CD8-positive, alpha-beta memory T cell (primary cell): ENCODE measurements at places on chromosomes 6 and 20. TPM values are rescaled to one million over a fixed set of nuclear protein-coding genes. Genes with fewer than 3 reads are reported as not detected.

DNA sequence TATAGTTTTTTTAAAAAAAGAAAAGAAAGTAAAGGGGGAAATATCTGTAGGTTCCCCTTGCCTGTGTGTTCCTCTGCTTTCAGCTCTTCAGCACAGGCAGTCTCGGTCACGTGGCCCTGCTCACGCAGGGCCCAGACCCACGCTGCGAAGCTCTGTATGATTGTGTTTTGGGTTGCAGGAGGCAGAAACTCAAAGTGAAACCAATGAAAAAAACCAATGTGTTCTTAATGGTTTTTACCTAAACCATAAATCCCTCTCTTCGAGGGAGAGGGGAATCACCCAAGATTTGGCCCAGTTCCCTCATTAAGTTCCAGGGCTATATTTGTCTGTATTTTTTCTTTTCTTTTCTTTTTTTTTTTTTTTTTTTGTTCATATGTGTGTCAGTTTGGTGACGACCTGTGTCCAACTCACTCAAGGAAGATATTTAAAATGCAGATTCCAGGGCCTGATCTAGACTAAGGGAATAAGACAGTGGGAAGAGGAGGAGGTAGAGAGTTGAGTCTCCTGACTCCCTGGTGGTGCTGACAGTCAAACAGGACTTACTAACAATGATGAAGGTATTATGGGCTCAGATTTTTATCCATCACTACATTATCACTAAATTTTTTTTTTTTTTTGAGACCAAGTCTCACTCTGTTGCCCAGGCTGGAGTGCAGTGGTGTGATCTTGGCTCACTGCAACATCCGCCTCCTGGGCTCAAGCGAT, 33.8 kb upstream of the RREB1 start:
- peak; percentile 67 for DNase-seq
- H3K27ac ChIP-seq: no peak overlapping the region
- H3K36me3 ChIP-seq: no peaks in the 10 kb centered on the region
- H3K4me3 ChIP-seq: no peak overlapping the region

The PPT2 gene
- 18.8 TPM for total RNA-seq

The ASIP gene
- not detected for total RNA-seq

The PRICKLE4 gene
- not detected for total RNA-seq

DNA sequence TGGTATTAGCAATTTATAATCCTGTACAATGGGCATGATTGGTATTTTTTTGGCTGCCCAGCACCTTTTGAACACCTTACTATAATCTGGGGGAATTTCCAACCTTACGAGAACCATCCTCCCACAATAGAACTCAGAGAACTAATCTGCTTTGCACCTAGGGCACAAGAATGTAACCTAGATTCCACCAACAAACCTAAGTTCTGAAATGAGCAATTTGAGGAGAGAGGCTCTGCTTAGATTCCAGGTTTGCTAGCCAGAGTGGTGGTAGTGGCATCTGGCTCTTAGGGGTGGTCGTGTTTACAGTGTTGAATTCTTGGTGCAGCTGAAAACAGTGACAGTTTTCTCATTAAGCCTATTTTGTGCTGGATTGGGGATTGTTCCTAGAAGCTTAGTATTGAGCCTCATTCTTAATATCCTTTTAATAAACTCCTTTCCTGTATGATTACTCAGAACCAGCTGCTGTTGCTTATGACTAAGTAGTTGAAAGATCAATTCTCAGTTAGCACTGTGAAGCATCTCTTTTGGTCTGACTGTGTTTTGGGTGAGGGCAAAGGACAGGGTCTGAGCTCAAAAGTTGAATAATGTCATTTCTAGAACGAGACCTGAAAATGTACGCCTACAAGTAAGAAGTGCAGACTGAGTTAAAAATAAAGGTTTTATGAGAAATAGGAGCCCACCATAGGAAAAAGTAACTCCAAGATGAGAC, 385.6 kb downstream of the CDKAL1 start:
- no peak overlapping the region for H3K27ac ChIP-seq
- no peak overlapping the region for H3K4me3 ChIP-seq
- H3K4me1 ChIP-seq: no peaks in the 10 kb centered on the region
- H3K27me3 ChIP-seq: no peaks in the 10 kb centered on the region
- DNase-seq: no peak
- H3K36me3 ChIP-seq: no peaks in the 10 kb centered on the region

GRCh38 chr20:1484438-1485116, 6.6 kb downstream of the SIRPB2 start:
- peaks cover 7% of the 10 kb centered on the region for H3K27me3 ChIP-seq
- DNase-seq: no peak
- no peaks in the 10 kb centered on the region for H3K4me1 ChIP-seq
- no peak overlapping the region for H3K27ac ChIP-seq

GRCh38 chr20:57074386-57074785, 192.1 kb downstream of the BMP7 start:
- no peak for DNase-seq
- H3K27ac ChIP-seq: no peak overlapping the region
- no peaks in the 10 kb centered on the region for H3K36me3 ChIP-seq
- no peaks in the 10 kb centered on the region for H3K4me1 ChIP-seq
- peaks cover 3% of the 10 kb centered on the region for H3K27me3 ChIP-seq

- DNase-seq: no peak
- H3K36me3 ChIP-seq: no peaks in the 10 kb centered on the region
- no peaks in the 10 kb centered on the region for H3K4me1 ChIP-seq
- no peak overlapping the region for H3K27ac ChIP-seq
- H3K4me3 ChIP-seq: no peak overlapping the region
- H3K27me3 ChIP-seq: no peaks in the 10 kb centered on the region
Measured at GRCh38 chr6:122651604-122652003, 41.4 kb downstream of the PKIB start.

DNA sequence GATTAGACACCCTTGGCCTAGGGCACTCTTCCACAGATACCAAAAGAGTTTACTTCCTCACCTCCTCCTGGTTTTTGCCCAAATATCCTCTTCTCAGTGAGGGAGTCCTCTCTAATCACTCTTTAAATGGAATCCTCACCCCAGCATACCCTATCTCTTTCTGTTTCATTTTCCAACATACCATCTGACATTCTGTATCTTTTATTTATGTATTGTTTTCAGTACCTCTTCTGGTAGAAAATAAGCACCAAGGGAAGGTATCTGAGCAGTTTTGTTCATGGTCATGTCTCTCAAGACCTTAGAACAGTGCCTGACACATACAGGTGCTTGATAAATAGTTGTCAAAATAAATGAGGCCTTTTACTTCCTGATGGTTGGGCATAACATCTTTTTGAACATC, 55.1 kb downstream of the KIAA0408 start:
- no peak overlapping the region for H3K27ac ChIP-seq
- no peaks in the 10 kb centered on the region for H3K4me1 ChIP-seq
- no peaks in the 10 kb centered on the region for H3K36me3 ChIP-seq

- DNase-seq: no peak
- peaks cover 17% of the 10 kb centered on the region for H3K4me1 ChIP-seq
- no peak overlapping the region for H3K4me3 ChIP-seq
- no peak overlapping the region for H3K27ac ChIP-seq
Measured at GRCh38 chr6:16503241-16503775, 258.0 kb downstream of the ATXN1 start.

DNA sequence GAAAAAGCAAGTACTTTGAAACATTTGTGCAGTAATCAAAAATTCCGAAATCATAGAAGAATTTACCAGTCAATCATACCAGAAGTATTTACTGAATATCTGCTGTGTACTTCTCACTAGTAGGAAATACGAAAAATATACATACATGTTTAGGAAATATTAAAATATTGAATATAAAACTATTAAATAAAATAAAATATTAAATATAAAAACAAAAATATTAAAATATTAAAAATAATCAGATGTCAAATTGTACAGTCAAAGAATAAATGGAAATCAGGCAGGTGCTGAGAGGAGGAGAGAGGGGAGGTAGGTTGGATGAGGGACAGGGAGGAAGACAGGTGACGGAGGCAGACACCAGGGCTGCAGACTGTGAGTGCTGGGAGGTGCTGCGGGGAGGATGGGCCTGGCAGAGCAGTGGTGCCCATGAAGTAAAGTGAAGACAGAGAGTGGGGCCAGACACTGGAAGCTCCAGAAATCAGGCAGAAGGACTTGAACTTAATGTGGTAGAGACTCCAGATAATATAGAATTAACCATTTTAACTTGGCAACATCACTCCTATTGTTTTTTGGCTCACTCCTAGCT, 55.9 kb downstream of the PRKN start:
- no peak overlapping the region for H3K4me3 ChIP-seq
- no peaks in the 10 kb centered on the region for H3K36me3 ChIP-seq
- no peaks in the 10 kb centered on the region for H3K27me3 ChIP-seq
- H3K27ac ChIP-seq: no peak overlapping the region

GRCh38 chr20:57667924-57668782, 41.7 kb downstream of the PMEPA1 start:
- no peaks in the 10 kb centered on the region for H3K36me3 ChIP-seq
- DNase-seq: no peak
- no peaks in the 10 kb centered on the region for H3K27me3 ChIP-seq
- H3K4me3 ChIP-seq: no peak overlapping the region

The CD24 gene
- not detected for total RNA-seq

The KIF25 gene
- not detected for total RNA-seq

GRCh38 chr6:147207837-147208754, 3.9 kb downstream of the STXBP5 start:
- no peaks in the 10 kb centered on the region for H3K36me3 ChIP-seq
- peak overlapping the region; percentile 67 for H3K27ac ChIP-seq
- no peaks in the 10 kb centered on the region for H3K27me3 ChIP-seq

DNA sequence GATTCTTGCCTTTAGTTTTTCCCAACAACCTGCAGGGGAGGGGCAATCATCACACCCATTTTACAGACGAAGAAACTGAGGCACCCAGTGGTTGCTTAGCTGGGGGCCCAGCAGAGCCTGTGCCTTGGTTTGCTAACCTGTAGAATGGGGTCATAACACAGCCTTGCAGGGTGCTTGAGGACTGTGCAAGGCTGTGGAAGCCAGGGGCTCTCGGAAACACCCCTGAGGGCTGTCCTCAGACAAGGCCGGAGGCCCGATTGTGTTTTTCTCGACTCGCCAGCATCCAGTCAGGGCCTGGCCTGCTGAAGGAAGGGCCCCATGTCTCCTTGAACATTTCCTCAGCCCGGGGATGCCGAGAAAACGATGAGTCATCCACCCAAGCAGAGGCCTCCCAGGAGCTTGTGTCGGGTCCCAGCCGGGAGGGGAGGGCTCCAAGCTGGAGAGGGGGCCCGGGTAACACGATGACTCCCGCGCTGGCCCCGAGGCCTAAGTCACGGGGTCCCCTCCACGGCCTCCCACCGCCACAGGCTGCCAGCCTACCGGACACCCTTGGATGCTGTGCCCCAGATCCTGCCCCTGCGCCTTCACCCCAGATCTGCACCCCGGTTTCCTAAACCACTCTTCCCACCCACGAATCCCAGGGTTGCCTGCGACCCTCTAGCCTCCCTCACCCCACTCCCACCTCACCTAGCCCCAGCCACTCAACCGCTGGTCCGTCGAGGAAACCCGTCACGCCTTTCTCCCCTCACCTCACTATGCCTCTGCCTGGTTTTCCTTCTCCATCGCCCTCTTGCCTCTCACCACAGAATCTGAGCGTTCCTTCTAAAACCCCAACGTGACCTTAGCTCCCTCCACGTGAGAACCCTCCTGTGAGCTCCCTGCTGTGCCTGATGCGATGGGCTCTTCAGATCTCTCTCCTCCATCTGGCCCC, 10.6 kb downstream of the NOL4L start:
- peak overlapping the region; percentile 31 for H3K27ac ChIP-seq
- H3K27me3 ChIP-seq: no peaks in the 10 kb centered on the region
- peaks cover 96% of the 10 kb centered on the region for H3K4me1 ChIP-seq
- peaks cover 4% of the 10 kb centered on the region for H3K36me3 ChIP-seq
- H3K4me3 ChIP-seq: no peak overlapping the region

DNA sequence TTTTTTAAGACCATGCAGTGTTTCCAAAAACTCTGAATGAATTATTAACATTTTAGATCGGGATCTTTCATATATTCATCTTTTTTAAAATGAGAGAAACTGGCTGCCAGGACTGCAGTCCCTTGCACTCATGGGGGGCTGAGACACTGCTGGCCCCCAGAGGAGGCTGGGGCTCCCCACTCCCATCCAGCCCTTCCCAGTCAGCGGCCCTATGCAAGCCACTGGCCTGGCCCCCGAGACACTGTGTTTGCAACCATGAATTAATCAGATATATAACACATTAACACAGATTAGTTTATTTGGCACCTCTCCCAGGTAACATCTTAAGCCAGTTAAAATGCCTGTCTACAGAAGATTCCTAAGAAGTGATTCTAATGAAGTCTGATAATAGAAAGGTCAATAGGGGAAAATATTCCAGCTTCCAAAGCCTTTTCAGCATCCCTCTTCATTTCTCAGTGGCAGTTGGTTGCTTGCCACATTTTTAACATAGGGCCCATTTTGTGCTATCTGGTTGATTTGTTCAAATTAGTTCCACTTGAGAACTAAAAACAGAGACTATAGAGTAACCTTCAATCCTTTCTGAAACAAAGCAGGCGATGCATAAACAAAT, 184.4 kb upstream of the FBXL4 start:
- no peak overlapping the region for H3K27ac ChIP-seq
- H3K4me1 ChIP-seq: no peaks in the 10 kb centered on the region
- no peaks in the 10 kb centered on the region for H3K27me3 ChIP-seq
- no peaks in the 10 kb centered on the region for H3K36me3 ChIP-seq

GRCh38 chr6:29927275-29927569, 15.1 kb upstream of the HLA-A start:
- no peak for DNase-seq
- peak overlapping the region; percentile 51 for H3K4me3 ChIP-seq
- H3K27ac ChIP-seq: peak overlapping the region; percentile 14
- H3K27me3 ChIP-seq: no peaks in the 10 kb centered on the region

GRCh38 chr6:150153905-150154492, 11.2 kb downstream of the PPP1R14C start:
- H3K36me3 ChIP-seq: no peaks in the 10 kb centered on the region
- no peaks in the 10 kb centered on the region for H3K27me3 ChIP-seq
- H3K27ac ChIP-seq: no peak overlapping the region
- H3K4me3 ChIP-seq: no peak overlapping the region
- no peak for DNase-seq

DNA sequence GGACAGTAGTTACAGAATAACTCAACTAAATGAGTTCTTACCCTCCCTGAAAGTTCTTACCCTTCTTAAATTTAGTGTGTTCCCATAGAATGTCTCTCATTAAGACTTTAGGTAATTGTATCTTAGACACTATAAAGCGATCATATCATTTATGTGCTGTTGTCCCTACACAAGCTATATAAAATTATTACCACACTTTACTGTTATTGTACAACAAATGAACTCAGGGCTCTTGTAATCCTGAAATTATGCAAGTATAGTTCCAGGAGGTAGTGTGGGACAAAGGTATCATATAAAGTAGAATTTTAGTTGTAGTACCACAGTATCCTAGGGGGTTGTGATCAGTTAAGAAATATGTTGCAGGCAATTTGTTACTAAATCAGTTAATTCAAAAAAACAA, 167.4 kb upstream of the CARMIL1 start:
- no peaks in the 10 kb centered on the region for H3K27me3 ChIP-seq
- H3K36me3 ChIP-seq: peaks cover 31% of the 10 kb centered on the region
- no peak overlapping the region for H3K4me3 ChIP-seq
- DNase-seq: no peak

GRCh38 chr20:20835897-20836296, 123.5 kb upstream of the RALGAPA2 start:
- DNase-seq: no peak
- H3K27me3 ChIP-seq: no peaks in the 10 kb centered on the region
- H3K36me3 ChIP-seq: no peaks in the 10 kb centered on the region
- no peak overlapping the region for H3K27ac ChIP-seq
- no peaks in the 10 kb centered on the region for H3K4me1 ChIP-seq
- H3K4me3 ChIP-seq: no peak overlapping the region
